ENCODE measurements at places on chromosomes 2 and 18.

DNA sequence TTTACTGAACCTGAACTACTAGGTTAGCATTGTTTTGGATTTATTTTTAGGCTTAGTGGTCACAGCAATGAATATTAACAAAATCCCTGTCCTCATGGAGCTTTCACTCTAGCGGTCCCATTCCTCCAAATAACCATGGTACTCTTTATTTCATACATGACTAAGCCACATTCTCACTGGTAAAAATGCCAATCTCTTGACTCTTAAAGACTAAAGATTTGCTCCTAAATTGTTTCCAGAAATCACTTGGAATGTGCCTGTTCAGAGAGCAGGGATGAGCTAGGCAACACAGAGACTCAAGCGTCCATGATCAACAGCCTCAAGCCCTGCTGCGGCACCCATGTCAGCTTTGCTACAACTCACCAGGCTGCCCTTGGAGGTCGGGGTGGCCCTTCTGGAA, 13.5 kb downstream of the LMAN1 start:
- no peak for DNase-seq

GRCh38 chr18:13086906-13087305, 95.7 kb downstream of the CEP192 start:
- DNase-seq: no peak

DNA sequence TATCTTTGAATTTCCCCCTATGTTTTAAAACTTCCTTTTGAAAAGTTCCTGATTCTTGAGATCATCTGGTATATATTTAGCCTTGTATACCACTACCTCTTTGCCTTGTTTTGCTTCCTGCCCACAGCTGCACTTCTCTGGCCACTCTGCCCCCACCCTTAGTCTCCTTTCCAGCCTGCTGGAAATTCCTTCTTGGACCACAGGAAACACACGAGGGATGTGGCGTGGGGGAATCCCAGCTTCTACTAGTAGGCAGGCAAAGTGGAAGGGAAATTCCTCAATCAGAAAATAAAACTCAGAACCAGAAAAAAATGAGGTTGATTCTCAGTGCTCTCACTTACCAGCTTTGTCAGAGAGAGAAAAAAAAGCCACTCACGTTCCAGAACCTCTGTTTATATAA, 13.4 kb downstream of the IL18RAP start:
- no peak for DNase-seq

DNA sequence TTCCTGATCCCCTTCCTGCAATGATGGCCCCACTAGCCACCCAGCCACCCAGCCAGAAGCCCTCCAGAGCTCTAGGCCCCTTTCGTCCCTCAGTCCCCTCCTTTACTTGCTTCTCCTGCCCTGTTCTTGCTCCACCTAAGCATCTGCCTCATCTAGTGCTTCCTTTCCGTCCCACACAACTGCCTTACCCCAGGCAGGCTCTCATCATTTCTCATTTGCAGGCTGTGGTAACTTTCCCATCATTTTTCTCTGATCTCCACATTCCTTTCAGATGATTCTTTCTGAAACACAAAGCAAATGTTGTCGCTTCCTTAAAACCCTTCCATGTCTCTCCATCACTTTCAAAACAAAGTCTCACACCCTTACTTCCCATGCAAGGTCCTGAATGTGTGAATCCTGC, 459.8 kb downstream of the METTL4 start:
- no peak for DNase-seq

DNA sequence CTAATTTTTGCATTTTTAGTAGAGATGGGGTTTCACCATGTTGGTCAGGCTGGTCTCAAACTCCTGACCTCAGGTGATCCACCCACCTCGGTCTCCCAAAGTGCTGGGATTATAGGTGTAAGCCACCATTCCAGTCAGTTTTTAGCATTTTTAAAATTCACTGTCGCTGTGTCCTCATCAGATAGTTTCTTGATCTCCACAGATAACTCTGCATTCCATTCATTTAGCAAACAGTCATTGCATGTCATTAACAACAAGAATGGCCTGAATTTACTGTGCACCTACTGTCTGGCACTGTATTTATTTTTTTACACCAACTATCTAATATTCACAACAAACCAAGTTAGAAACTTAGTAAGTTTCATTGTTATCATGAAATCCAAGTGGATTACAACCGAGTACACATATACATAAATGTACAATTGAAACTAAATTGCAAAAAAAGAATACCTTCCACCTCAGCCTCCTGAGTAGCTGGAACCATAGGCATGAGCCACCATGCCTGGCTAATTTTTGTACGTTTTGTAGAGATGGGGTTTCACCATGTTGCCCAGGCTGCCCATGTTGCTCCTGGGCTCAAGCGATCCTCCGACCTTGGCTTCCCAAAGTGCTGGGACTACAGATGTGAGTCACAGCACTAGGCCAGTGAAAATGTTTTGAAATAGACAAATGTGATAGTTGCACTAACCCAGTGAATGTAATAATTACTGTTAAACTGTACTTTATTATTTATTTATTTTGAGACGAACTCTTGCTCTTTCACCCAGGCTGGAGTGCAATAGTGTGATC, 4.3 kb downstream of the MCEE start:
- no peak for DNase-seq

GRCh38 chr2:24182507-24182906, 7.7 kb downstream of the FAM228A start:
- no peak for DNase-seq

- DNase-seq: no peak
Measured at GRCh38 chr2:191961556-191961955, 114.7 kb upstream of the CAVIN2 start.

DNA sequence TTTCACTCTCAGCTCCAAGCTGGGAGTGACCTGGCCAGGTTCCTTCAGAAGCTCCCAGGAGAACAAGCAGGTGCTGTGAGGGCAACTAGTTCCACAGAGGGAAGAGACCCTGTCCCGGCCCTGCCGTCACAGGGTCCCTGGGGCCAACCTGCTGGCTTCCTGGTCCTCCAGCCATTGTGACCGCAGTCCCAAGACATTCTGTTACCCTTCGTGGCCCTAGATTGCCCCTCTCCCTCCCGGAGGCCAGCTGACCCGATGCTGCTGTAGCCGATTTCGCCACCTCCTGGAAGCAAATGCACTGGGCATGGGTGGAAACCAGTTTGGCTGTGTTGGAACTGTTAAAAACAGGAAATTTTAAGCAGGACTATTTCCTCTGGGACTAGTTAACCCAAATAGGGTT, 55.4 kb downstream of the EPAS1 start:
- no peak for DNase-seq

GRCh38 chr2:74836675-74837401, 2.9 kb downstream of the HK2 start:
- DNase-seq: no peak

DNA sequence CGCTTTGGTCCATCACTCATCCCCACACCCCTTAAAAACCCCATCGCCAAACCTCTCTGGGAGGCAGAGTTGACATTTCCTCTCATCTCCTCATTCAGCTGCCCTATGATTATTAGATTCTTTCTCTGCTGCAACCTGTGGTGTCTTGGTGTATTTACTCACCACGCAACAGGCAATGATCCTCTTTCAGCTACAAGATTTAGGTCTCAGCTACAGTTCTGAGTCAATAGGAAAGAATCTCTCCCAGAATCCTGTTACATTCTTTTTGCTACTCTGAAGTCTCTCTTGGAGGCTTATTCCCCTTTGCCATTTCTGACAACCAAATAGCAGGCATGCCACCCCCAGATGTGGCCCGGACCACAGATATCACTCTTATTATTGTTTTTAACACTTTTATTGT, 468.3 kb upstream of the GYPC start:
- DNase-seq: no peak

GRCh38 chr2:16958266-16958665, 292.6 kb upstream of the CYRIA start:
- DNase-seq: no peak

DNA sequence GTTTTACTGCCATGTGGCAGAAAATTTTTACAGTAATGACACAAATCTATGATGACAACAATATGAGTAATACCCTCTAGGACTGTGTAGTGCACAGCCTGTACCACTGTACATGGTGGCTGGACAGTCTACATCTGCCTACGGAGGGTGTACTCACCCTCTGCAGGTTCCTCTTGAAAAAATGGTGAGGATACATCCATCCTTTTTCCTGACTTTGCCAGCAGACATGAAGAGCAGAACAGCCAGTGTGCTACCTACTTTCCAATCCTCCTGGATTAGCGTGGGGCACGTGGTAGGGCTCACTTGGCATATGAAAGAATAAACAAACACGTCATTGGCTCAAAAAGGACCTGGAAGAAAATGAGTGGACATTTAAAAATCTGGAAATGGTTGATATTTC, 62.6 kb downstream of the TRPM8 start:
- DNase-seq: no peak
